Lower leg skin (tissue), 4 donors: ENCODE measurements at places on chromosomes 12 and 14.

GRCh38 chr12:118655588-118655987, 279.2 kb downstream of the SUDS3 start:
- DNase-seq = no peak

DNA sequence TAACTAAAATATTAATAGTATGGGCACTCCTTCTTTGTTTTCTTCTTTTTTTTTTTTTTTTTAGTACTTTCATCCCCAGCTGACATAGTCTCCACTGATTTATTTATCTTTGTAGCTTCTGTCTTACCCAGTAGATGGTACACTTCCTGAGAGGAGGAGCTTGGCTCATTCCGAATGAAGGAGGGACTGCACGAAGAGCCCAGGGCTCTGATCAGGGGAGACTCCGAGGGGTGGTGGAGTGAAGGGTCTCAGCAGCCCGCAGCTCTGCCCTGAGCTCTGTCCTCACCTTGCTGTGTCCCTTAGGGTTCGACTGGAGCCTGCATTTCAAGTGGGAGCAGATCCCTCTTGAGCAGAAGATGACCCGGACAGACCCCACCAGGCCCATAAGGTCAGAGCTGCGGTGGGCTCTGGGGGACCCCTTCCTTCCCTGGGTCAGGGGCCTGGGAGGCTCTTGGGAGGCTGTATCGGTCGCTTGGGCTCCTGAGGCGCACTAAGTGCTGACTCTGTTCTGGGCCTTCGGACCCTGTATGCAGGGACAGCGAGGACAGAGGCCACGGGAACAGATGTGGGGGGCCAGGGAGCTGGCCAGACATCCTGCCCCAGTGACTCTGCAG, 65.2 kb downstream of the ERH start:
- no peak for DNase-seq

DNA sequence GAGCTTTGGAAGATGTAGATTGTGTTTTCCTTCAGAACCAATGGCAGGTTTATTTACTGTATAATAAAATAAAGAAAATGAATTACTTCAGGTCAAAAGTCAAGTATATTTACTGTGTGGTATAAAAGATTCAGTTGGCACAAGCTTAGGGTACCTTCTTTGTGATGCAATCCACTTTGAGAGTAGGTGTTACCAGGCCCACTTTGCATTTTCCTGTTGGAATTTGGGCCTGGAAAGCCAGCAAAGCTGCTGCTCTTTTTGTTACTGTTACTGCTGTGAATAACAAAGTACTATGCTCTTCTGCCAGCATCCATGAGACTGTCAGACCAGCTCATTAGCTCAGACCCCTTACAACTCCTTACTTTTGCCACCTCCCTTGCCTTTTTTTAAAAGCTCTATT, 649.0 kb upstream of the SEL1L start:
- no peak for DNase-seq

- no peak for DNase-seq
These were observed 237.4 kb downstream of the APAF1 start for GRCh38 chr12:98882526-98882925.

GRCh38 chr14:33734387-33734786, 216.5 kb downstream of the EGLN3 start:
- DNase-seq = no peak

- no peak for DNase-seq
These were observed 91.6 kb downstream of the EGLN3 start for GRCh38 chr14:33859306-33859705.

DNA sequence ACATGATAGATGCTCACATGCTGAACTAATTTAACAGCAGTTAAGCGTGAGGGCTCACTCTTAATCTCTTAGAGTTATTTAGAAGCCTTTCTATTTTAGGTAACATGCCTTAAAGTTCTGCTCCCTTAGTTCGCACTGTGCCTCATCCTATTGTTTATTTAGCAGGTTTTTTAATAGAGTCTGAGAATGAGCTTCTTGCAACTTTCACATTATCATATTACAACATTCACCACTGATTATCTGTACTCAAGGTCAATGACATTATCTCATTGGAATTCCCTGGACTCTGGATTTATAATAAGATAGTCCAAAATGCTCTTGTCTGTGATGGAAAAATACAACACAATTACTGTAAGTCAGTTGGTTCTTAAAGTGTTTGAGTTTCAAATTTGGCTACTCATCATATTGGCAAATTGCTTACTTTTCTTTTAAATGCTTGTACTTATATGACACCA, 183.6 kb upstream of the SLC38A2 start:
- no peak for DNase-seq
